Ecto neural progenitor cell (in vitro differentiated cells): ENCODE measurements at places on chromosomes 6 and 20.

GRCh38 chr20:24998631-24999445 lies 6.3 kb upstream of the APMAP start:
- DNase-seq: no peak

GRCh38 chr20:63690898-63691710 lies 5.3 kb upstream of the TNFRSF6B start:
- no peak for DNase-seq

DNA sequence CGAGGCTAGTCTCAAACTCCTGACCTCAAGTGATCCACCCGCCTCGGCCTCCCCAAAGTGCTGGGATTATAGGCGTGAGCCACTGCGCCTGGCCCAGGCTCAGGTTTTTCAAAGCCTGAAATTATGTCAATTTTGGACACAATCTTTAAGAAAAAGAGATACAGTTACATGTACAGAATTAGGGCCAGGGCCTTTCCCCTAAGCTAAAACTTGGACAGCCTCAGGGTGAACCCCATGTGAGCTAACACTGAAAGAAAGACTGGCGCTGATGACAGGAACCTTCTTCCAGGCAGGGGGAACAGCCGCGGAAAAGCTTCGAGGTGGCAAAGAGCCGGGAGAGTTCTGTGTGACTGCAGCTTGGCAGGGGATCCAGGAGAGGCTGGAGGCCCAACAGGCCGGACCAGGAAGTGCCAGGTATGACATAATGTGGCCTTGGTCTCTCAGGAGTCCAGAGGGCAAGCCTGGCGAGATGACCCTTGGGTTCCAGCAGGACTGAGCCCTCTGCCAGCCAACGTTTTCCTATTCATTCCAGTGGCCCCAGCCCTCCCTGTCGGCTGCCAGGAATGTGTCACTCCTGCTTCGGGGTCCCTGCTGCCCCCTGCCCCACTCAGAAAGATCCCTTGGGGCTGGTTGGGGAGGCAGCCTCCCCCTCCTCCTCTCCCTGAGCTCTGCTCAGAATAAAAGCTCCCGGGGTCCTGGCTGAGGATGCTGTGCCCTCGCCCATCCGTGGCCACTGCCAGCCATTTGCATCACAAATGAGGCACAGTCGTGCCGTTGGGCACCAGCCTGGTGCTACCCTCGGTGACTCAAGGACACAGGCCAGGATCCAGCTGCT lies 37.3 kb downstream of the RBM38 start:
- no peak for DNase-seq

DNA sequence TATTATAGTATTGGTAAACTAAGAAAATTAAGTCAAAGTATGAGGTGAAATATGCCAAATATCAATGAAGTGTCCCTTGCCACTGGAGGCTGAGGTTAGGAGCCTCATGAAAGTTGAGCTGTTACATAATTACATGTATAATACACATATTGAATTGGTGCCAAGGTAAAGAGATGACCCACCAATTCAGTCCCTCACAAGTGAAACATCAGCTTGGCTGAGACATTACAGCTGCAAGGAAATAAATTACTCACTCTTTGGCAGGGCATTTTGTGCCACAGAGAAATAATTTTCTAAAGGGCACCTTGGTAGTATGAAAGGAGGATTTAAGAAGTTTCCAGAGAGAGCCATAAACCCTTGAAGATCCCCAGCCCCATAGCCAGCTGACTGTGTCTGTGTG lies 127.4 kb downstream of the ADGRG6 start:
- no peak for DNase-seq

DNA sequence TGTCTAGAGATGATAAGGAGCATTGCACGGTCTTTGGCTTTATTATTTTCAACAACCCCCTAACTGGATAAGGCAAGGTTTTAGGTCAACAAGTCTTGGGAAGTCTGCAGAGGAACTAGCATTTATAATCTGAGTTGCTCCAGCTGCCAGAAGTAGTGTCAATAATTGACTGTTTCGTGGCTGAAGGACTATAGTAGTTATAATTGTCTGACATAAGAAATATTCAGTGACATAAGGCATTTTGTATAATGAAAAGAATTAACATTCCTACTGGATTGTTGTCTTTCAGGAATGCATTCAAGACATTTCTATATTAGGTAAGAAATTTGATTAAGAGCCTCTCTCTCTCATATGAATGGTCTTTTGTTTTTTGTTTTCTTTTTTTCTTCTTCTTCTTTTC lies 136.9 kb upstream of the SGK1 start:
- DNase-seq: no peak

DNA sequence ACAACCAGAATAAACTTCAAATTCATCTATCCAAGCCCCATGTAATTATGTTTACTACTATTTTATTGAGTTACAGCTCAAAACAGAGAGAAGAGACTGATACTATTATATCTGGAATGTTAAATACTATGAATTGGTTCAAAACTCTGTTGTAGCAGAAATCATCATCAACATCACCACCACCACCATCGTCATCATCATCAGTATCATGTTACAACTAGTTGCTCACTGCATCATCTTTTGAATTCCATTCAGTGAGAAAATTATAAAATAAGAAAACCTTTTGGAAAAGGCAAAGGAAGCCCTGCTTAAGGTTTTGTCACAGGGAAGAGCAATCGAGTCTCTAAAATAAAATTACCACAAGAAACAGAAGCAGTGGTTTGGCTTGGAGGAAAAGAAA lies 36.2 kb upstream of the THEMIS start:
- DNase-seq: no peak
